GM18507 (cell line): ENCODE measurements at places on chromosomes 6 and 20.

- no peak for DNase-seq
Observed at GRCh38 chr20:64077876-64078551, 1.3 kb downstream of the RGS19 start.

DNA sequence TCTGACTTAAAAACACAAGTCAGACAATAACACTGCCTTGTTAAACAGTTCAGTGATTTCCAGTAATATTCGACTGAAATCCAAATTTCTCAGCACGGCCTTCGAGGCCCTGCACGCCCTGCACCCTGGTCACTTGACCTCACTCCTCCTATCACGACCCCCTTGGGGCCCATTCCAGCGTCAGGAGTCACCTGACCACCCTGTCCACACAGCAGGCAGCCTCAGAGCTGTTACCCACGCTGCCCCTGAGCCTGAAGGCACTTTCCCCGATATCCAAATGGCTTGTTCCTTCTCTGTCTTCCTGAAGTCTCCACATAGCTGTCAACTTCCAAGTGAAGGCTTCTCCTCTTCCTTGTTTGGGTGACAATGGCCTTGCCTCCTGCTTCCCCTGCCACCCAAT, 33.1 kb upstream of the SMOC2 start:
- no peak for DNase-seq

GRCh38 chr20:34163307-34163706, 51.3 kb upstream of the EIF2S2 start:
- DNase-seq, result no peak

DNA sequence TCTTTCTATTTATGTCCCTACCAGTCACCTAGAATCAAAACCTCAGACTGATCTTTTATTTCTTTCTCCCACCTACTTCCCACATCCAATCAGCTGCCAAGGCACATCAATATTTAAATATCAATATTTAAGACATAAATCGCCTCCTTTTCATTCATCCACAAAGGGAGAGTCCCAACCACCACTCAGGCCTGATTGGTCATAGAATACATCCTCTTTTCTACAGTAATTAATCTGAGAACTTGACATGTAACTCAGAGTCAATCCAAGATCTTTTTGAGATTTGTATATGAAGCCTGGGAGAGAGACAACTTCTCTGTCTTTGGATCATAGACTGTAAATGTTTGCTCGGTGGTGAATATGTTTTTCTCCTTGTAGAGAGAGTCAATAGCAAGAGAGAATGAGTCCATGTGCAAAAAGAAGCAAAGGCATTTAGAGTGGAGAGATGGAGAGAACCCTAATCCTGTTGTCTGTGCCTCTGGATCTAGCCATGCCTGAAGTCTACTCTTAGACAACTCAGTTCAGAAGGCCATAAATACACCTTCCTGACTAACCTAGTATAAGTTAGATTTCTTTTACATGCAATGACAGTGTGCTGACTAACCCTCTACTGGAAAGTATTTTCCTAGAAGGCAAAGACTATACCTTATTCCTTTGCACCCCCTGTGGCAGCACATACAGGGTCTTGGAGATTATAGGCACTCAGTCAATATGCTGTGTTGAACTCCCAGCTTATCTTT, 12.1 kb upstream of the NEDD9 start:
- no peak for DNase-seq

- DNase-seq, result no peak
Observed at GRCh38 chr6:41715795-41716515, 19.5 kb downstream of the TFEB start.

DNA sequence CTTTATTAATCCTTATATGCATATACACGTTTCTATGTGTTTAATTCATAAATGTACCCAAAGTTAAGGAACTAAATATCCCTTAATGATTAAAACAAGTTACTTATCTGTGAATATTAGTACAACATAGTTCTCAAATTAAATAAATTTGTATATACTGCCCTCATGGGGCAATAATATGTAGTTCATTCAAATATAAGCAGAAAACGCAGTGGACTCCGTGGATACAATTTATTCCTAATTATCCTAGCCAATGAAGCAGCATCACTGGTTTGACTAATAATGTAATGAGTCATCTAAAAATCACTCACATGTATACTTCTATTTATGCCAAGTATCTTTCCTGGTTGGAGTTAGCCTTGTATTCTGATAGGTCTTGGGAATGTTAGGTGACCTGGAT, 111.6 kb downstream of the TBC1D32 start:
- no peak for DNase-seq

DNA sequence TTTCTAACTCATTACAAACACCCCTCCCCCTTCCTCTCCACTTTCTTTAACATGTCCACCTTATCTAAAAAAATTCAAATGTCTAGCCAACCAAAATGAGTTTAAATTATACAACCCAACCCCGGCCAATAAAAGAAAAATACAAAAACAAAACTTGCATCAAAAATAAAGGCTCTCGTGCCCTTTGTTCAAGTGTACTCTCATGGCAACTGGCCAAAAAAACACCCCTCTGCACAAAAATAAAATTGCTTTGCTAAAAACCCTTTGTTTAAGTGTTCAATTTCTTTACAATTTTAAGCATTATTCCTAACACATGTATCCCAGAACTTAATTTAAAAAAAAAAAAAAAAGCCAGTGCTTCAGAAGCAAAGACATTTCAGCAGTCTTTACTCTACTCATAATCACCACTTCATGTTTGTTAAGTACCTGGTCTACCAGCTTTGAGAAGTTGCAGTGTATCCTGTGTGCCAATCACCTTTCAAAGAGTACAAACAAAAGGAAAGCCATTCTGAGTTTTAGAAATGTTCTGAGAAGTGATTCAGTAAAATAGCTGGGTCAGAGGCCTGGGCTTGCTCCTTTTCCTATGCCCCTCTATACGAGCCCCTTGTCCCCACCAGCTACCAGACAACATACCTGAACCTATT, 87.5 kb downstream of the MDN1 start:
- no peak for DNase-seq

DNA sequence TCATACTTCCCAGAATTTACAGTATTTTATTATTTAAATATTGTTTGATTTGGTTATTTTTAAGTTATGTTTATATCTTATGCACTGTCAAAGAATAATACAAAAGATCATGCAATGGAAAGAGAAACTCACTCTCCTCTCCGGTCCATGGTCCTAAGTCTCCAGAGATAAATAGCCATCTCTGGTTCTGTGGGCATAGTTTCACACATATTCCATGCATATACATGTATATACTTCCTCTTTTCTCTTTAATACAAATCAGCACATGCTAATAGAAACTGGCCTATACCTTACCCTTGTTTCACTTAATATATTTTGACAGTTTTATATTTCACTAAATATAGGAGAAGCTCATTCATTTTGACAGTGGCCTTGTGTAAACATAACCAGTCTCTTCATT, 901.7 kb upstream of the CITED2 start:
- no peak for DNase-seq

- no peak for DNase-seq
Observed at GRCh38 chr20:14632906-14633305, 295.5 kb upstream of the FLRT3 start.

DNA sequence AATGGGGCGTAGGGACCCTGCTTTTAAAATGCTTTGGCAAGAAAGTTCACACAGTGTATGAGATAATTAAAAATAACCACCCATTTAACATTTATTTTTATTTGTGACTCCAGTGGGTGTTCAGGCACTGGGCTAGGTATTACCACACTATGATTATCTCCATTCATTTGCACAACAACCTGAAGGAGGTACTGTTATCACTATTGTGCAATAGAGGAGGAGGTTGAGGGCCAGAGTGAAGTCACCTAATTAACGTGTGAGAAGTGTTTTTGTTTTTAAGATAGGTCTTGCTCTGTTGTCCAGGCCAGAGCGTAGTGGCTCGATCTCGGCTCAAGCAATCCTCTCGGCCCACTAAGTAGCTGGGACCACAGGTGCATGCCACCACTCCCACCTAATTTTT, 29.2 kb downstream of the MAK start:
- DNase-seq, result no peak

- no peak for DNase-seq
Observed at GRCh38 chr20:59992526-59993084, 34.4 kb downstream of the CDH26 start.

GRCh38 chr6:149455031-149455732, 29.6 kb downstream of the ZC3H12D start:
- no peak for DNase-seq

DNA sequence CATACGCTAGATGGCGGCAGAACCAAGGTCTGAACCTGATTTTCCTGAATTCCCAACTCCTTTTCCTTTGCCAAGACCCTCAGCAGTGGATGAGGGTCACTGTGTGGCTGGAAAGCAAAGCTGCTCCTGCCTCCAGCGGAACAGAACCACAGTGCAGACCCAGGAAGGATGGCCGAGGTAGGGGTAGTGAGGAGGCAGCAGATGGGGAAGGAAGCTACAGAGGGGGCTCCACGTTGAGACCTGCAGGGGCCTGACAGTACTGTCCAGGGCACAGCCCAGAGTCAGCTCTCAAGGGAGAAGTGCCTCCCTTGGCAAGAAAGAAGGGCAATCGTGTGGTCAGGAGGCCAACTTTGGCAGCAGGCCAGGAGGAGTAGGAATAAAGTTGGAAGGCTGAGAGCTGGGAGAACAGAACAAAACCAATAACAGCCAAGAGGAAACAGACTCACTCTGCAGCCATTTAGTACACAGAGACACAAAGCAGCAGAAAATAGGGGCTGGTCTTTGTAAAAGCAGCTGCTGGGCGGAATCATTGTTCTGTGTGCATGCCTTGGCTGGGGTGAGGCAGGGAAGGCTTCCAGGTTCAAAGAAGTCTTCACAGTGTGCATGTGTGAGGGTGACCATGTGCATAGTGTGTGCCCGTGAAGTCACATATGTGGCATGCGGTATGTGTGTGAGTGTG, 3.1 kb downstream of the GABRR2 start:
- DNase-seq, result no peak

- DNase-seq, result no peak
Observed at GRCh38 chr20:17161673-17162481, 65.0 kb upstream of the PCSK2 start.

DNA sequence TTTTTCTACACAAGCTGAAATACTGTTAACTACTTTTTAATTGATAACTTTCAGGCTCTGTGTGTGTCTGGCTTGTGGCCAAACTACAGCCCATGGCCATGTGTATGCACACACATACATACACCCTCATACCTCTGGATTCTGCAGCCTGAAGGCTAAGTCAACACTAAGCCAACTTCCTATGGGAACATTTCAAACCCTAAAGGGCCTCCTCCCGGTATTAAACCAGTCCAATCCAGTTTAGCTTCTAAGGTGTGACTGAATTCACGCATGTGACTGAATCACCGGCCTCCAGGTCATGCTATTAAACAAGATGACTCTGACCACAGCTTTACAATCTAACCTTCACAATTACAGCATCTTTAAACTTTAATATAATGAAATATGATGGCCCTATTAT, 20.7 kb upstream of the DST start:
- DNase-seq, result no peak
